AG09319 (cell line): ENCODE measurements at places on chromosomes 7 and 10.

- DNase-seq, result no peak
Observed at GRCh38 chr7:84105586-84105985, 89.0 kb downstream of the SEMA3A start.

- no peak for DNase-seq
Observed at GRCh38 chr7:41979834-41980307, 257.1 kb downstream of the GLI3 start.

DNA sequence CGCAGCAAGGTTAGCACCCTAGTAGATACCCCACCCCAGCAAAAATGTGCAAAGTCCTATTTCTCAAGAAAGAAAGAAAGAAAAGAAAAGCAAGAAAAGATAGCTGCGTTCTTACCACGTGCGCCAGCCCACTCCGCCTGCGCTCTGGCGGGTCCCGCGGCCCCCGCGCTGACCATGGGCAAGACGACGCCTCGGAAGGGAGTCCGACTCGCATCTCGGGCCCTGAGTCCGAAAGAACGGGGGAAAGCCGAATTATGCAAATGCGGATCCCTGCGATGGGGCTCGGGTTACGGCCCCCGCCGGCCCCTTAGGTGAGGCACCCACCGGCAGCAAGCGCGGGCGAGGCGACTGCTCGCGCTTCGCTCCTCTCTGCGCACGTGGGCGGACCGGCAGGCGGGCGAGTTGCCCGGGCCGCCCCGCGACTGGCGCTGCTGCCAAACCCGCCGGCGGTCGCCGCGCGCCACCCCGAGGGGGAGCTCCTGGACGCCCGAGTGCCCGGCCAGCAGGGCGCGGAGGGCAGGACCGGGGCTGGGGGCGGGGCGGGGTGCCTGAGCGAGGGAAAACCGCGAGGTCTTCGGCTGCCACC, 2.4 kb upstream of the EGR2 start:
- no peak for DNase-seq

- no peak for DNase-seq
Observed at GRCh38 chr7:29149036-29149435, 2.7 kb upstream of the CPVL start.

GRCh38 chr7:93823621-93824020, 66.9 kb downstream of the TFPI2 start:
- DNase-seq, result no peak

DNA sequence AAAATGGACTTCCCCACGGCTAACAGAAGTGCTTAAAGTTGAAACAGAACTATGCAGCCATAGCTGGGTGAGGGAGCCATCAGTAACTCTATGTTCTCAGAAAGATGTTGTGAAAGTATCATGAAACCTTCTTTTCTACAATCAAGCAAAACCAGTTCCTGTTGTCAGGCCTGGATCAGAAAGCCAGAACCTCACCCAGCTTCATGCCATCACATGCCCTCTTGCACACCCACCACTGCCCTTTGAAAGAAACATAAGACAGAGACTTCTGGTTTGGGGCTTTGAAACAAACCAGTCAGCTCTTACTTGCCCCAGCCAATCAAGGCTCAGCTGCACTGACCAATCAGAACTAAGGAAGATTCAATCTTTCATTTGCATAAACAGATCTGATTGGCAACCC, 230.8 kb upstream of the FERD3L start:
- no peak for DNase-seq

- no peak for DNase-seq
Observed at GRCh38 chr10:123135415-123136141, at the start of gene HMX3. Gene HMX3 (plus strand): TSS chr10:123135970. CDS start chr10:123136051, 81 bp downstream.

GRCh38 chr10:3374914-3375313, 202.3 kb upstream of the PITRM1 start:
- no peak for DNase-seq

DNA sequence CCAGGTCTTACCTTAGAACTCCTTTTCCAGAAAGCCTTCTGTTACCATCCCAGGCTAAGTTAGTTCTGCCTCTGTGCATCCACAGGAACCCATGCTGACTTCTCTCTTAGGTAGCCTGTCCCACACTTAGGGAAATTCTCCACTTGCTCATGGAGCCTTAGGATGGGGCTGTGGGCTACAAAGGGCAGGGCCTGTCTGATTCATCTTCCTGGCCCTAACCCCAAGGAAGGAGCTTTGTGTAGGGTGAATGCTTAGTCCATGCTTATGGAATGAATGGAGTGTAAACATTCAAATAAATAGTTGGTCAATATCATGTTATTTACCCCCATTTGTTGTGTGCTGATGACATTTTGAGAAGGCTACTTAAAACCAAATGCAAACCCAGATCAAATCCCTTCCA, 54.7 kb downstream of the EMX2 start:
- no peak for DNase-seq

GRCh38 chr10:124168581-124168980, 75.2 kb upstream of the CHST15 start:
- no peak for DNase-seq

DNA sequence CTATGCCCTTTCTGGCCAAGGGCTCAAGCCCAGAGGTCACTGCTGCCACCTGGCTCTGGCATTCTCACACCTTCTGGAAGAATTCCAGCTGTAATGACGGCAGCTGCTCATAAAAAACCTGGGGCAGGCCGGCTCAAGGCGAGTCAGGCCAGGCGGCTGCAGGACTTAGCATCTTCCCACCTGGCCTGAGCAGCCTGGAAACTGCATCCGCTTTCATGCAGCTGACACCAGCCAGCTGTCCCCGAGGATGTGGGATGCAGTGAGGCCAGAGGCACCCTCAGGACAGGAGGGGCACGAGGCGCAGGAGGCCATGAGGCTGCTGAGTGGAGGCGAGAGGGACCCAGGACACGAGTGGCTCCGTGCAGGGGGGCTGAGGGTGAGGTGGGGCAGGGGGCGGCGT, 47.5 kb upstream of the ADGRA1 start:
- no peak for DNase-seq

DNA sequence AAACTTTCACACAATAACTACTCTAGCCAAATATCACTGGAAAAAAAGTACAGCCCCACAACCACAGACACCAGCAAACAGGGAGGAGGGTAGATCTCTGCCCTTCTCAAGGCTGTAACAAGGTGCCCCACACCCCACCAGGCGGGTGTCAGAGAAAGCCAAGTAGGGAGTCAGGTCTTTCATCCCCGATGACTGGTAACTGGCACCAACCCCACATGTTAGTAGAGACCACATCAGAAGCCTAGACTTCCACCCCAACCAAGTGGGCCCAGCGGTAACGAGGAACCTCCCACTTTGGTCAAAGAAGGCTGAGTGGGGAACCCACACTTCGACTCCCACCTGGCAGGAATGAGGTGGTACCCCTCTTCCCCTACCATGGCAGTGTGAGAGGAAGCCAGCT, 16.4 kb upstream of the RUFY2 start:
- no peak for DNase-seq

GRCh38 chr7:157151626-157152339, 13.1 kb downstream of the UBE3C start:
- DNase-seq, result no peak

DNA sequence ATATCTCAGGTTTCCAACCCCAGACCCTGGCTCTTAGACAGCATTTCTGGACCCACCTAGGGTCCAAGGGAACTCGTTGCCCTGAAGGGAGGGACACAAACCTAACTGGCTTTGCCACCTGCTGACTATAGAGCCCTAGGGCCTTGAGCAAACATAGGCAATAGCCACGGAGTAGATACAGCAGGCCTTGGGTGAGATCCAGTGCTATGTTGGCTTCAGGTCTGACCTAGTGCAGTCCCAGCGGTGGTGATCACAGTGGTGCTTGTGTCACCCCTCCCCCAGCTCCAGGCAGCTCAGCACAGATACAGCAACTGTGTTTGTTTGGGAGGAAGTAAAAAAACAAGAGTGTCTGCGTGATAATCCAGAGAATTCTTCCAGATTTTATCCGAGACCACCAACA, 9.7 kb upstream of the TNKS2 start:
- no peak for DNase-seq

DNA sequence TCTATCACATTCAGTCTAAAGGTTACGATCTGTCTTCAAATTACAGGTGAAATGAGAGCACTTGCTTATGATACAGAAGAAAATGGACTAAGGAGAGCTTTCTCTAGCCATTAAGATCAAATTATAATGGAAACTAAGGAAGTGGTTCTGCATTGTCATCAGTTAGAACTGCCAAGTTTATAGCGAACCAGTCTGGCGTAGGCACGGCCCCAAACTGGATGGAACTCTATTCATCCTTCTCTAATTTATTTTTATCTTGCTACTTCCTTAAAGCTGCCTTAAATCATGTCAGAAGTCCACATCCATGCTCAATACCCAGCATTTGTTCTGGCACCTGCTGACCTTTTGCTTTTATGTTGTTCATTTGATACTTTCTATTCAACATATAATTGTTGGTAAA, 63.7 kb upstream of the APBB1IP start:
- DNase-seq, result no peak

GRCh38 chr10:104032144-104032775, 53.4 kb downstream of the COL17A1 start:
- no peak for DNase-seq

- no peak for DNase-seq
Observed at GRCh38 chr7:128071376-128071775, 40.1 kb upstream of the LRRC4 start.

GRCh38 chr10:95559896-95560277, 1.3 kb downstream of the SORBS1 start:
- no peak for DNase-seq

- peak; percentile 79 for DNase-seq
Observed at GRCh38 chr10:33010132-33011037, 52.4 kb upstream of the ITGB1 start.

GRCh38 chr10:98949306-98949705, 286.3 kb downstream of the HPSE2 start:
- no peak for DNase-seq

- DNase-seq, result peak; percentile 23
Observed at GRCh38 chr7:149496642-149497391, 792 bp downstream of the ZNF746 start.

- DNase-seq, result no peak
Observed at GRCh38 chr7:142120524-142120923, 9.0 kb downstream of the MGAM2 start.

DNA sequence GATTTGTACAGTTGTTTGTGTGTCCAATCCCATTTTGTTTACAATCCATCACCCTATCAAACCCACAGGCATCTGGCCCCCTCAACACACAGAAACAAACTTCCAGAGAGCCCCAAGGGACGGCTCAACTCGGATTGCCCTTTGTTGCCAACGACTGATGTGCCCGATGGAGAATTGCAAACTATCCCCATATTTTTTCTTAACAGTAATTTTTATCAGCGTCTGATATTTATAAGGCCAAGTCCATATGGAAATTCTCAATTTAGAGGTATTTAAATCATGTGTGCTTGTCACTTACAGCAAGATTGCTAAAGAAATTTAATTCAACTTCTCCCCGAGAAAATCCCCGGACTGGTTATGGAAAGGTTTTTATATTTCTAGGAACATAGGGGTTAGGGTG, 113.9 kb upstream of the NPS start:
- DNase-seq, result peak; percentile 7

- DNase-seq, result no peak
Observed at GRCh38 chr7:45685619-45686240, 111.6 kb downstream of the ADCY1 start.

DNA sequence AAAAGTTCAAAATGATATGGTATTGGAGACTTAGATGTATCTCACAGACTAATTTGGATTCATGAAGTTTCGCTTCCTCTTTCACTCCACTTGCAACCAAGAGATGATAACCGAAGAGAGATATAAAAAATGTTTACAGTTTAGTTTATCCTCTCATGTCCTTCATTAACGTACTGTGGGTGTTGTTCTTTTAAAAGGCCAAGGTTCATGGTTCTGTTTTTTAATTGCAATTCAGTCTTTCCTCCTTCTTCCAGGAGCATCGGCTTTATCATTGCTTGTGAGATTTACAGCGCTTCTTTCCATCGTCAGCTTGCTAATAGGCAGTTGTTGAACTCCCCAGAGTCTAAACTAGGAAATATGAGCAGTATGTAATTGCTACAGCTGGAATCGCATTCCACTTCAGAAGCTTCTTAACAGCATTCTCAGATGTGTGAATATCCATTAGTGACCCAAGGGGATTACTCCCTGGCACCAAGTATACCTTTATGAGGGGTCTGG, 75.9 kb upstream of the HGF start:
- DNase-seq, result no peak

DNA sequence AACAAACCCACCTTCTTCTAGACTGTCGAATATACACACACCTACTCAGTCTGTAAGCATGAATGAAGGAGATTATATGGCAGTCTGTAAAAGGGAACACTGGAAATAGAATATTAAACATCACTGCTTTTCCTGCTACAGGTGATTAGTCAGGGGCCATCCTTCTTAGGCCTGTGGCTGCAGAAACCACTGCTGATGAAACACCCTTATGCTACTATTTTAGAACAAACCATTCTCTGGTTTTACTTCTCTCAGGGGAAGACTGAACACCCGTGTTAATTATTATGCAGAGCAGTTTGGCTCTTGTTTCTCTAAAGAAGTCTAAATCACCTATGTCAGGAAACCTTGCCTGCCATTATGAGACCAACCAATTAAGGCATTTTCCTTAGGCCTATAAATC, 351.1 kb upstream of the KLF6 start:
- DNase-seq, result no peak

DNA sequence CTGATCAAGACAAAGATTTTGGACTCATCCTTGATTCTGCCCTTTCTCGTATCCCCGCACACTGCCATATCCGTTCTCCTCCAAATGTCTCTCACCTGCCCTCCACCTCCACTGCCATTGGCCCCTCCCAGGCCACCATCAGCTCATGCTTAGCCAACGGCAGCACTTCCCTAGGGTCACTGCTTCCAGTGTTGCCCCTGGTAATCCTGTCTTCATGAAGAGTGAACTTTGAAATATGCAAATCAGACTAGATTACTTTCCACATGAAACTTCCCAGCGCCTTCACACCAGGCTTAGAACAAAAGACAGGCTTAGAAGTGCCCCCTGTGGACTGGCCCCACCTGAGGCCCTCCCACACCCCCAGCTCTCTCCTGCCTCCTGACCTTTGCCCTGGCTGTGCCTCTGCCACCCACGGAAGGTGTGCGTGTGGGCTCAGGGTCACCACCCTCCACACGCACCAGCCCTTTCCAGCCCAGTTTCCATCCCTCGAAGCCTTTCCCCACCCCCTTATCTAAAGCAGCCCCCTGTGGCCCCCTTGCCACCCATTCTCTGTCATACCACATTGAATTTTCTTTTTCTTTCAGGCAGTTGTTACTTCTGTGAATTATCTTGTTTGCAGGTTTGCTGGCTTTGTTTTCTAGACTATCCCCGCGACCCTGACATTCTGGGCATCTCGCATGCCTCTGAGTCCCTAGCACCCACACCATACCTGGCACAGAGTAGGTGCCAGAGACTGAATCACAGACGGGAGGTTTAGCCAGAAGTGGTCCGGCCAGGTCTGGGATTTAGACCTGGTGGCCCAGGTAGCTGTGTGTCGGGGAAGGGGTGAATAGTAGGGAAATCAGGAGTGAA, 26.8 kb upstream of the C10orf53 start:
- DNase-seq, result no peak
